ENCODE measurements at places on chromosomes 16 and 17.

DNA sequence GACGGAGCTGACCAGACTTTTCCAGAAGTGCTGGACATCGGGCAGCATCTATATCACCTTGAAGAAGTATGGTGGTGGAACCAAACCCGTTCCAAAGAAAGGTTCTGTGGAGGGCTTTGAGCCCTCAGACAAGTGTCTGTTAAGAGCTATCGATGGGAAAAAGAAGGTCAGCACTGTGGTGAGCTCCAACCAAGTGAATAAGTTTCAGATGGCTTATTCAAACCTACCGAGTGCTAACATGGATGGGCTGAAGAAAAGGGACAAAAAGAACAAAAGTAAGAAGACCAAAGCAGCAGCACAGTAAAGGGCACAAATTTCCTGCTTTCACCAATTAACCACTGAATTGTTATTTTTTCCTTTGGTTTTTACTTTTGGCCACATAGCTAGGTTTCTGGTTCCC lies 6.9 kb downstream of the KAT7 start:
- DNase-seq, result no peak

- peak; percentile 80 for DNase-seq
Measured at GRCh38 chr16:89201439-89202377, 1.4 kb upstream of the SLC22A31 start.

- DNase-seq, result no peak
Measured at GRCh38 chr16:71880176-71880575, 3.8 kb downstream of the ZNF821 start.

- no peak for DNase-seq
Measured at GRCh38 chr17:76510831-76511244, 9.6 kb upstream of the RHBDF2 start.

All from stimulated activated naive CD8-positive, alpha-beta T cell treated with anti-CD3 and anti-CD28 coated beads, Interleukin-15, amount 100 ng/mL, for 72 hours (primary cell).